HuH-7 (cell line): ENCODE measurements at places on chromosomes 12 and 14.

GRCh38 chr12:8453796-8454195 is 2.0 kb upstream of the CLEC6A start:
- DNase-seq, result no peak

GRCh38 chr12:109582636-109583035 is 9.0 kb downstream of the MVK start:
- peak; percentile 59 for DNase-seq

GRCh38 chr12:52179396-52179973 is 12.3 kb downstream of the KRT80 start:
- no peak for DNase-seq

DNA sequence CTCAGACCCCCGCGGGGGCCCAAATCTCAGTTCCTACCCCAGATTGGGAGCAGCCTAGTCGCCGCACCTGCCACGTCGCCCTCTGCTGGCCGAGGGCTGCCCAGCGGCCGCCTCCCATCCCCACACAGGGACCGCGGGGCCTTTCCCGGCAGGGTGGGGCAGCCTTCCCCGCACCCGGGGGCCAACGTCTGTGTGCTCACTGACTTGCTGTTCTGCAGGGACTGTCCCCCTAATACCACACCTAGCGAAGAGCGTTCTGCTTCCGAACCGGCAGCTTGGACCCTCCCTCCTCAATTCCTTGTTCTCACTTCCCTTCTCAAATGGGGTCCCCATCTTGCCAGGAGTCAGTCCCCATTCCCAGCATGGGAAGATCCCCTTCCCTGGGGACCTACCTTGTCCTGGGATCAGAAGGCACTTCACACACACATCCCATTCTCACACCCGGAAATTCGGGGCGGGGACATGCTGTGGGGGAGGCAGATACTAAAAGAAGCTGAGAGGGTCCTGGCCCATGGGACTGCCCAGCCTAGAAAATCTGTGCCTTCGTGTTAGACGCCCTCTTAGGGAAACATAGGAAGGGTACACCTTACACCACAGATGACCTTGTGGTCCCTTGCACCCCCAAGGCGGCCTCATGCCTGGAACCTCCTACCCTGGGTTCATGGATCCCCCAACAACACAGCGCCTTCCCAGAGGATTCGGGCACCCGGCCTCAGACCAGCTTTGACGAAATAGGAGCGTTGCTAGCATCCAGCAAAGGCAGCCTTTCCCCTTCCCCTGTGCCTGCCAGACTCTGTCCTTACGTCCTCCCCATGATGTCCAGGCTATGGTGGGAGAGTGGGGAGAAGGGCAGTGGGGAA is 16.4 kb downstream of the ACVRL1 start:
- DNase-seq, result peak; percentile 79

- no peak for DNase-seq
These were observed 108.9 kb upstream of the PLEKHG7 start for GRCh38 chr12:92593734-92594402.

GRCh38 chr12:114167431-114167830 is 201.3 kb upstream of the RBM19 start:
- no peak for DNase-seq

DNA sequence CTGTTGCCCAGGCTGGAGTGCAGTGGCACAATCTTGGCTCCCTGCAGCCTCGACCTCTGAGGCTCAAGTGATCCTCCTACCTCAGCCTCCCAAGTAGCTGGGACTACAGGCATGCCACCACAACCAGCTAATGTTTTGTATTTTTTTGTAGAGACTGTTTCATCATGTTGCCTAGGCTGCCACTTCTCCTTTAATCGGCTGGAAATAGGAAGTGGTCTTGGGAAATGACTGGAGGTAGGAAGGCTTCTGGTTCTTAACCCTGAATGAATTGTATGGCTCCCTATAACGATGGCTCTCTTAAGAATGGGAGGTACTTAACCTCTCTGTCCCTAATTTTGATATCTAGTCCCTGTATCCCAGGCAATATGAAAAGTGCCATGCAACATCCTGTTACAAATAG is 113.9 kb upstream of the USP15 start:
- DNase-seq, result no peak

- no peak for DNase-seq
These were observed 95.1 kb downstream of the UNC79 start for GRCh38 chr14:93525696-93526451.

DNA sequence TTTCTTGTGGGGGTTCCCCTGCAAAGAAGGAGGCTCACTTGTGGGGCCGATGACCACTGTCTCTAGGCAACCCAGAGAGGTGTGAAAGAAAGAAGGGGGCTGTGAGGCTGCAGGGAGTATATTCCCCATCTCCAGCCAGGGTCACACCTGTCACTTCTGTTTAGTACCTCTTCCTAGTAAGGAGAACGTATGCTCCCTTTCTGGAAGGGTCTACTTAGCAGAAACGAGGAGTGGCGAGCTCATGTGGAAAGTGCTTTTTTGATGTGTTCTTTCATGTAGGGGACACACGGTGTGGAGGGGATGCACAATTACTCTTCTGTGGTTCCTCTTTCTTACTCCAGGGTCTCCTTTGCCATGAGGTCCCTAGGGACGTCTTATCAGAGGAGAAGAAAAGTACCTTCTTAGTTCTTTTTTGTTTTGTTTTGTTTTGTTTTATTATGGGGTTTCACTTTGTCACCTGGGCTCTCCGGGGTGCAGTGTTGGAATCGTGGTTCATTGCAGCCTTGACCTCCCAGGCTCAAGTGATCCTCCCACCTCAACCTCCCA is 58.3 kb downstream of the PRKCH start:
- DNase-seq, result no peak

GRCh38 chr12:39505023-39505422 is 62.1 kb upstream of the KIF21A start:
- DNase-seq, result no peak

GRCh38 chr12:11965258-11965910 is 105.4 kb upstream of the BCL2L14 start:
- no peak for DNase-seq

DNA sequence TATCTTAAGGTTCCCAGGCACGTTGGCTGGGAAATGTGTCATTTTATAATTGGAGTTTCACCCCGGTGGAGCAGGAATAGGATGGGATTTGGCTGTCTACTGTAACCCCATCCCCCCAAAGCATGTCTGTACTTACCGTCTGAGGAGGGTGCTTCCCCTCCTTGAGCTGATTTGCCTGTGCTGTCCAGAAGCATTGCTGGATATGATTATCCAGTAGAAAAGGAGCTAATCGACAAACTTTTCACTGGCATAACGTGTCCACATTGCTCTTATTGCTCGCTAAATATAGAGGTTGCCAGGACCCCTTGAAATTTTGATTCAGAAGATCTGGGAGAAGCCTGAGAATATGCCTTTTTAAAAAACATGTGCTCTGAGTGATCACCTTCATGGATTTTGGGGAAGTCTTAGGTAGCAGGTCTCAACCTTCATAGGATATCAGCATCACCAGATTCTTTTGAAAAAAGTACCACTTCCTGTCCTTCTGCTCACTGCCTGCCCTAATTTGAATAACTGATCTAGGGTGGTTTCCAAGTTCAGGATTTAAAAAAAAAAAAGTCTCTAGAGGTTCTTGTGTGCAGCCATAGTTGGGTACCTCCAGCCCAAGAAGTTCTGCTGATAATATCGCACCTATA is 80.4 kb upstream of the KCNA1 start:
- no peak for DNase-seq

DNA sequence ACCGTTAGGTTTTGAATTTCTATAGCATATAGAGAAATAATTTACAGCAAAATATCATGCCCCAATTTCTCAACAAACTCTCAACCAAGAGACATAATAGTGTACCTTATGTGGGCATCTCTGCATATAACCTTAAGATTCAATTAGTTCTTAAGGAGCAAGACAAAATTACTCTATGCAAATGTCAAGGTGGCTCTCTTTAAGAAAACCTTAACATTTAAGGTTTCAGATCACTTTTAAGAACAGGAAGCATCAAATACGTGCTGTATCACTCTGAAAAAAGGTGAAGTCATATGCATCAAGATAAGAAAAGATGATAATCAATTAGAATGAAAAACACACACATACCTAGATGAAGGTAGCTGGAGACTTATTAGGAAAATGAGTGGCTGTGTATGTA is 728.0 kb downstream of the FLRT2 start:
- no peak for DNase-seq

DNA sequence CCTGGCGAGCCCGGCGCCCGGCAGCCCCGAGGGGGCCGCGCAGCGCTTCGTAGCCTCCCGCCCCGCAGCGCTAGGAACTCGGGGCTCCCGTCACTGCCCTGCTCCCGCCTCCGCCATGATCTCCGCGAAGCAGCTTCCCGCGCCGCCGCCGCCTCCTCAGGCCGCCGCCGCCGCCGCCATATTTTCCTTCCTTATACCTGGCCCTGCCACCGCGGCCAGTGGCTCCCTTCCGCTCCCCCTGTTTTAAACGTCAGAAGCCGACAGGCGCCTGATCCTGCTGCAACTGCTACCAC is 286 bp downstream of the PPP4R3A start:
- DNase-seq, result no peak

DNA sequence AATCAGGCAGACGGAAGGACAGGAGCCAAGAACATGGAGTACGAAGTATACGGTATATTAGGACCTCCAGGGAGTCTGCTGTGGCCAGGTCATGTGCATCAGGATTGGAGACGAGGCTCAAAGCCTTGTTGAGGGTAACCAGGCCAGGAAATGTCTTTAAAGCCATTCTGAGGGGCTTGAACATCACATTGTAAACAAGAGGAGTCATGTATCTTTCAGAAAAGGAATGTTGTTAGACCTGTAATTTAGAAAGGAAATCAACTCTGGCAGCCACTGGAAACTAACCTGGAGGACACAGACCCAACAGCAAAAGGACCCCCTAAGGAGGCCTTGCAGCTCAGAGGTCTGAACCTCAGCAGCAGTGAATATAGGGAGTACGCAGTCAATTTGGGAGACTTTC is 7.5 kb downstream of the MAP3K9 start:
- no peak for DNase-seq

GRCh38 chr12:75969768-75970167 is 61.8 kb downstream of the PHLDA1 start:
- DNase-seq, result no peak

DNA sequence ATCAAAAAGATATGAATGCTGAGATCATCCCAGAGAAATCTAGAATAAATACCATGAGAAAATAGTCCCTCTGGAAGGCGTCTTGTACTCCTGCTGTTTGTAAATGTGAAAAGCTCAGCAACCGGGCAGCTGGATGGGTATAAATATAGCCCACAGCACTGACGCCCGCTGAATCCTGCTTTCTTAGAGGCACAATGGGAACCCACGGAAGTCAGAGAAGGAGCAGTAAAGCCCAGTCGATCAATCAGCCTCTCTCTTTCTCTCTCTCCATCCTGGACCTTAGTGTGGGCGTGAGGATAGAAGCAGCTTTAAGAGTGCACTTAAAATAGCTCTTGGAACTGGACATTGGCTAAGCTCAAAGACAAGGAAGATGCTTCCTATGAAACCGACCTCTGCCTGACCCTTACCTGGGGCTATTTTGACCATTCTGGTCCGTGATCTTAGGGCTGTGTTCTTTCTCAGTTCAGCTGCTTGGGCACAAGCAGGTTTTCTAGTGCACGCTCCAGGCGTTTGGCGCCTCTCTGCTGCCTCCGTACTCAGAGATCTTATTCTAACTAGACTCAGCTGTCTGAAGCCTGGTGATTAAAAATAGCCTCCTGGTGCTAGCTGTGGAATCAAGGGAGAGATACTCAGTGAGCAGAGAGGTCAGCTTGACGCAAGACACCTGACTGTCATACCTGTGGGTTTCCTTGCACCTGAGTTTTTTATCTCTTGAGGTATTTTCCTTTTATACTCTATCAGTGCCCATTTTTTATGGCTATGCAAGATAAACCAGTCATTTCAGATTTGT is 144.6 kb downstream of the ETV6 start:
- no peak for DNase-seq

DNA sequence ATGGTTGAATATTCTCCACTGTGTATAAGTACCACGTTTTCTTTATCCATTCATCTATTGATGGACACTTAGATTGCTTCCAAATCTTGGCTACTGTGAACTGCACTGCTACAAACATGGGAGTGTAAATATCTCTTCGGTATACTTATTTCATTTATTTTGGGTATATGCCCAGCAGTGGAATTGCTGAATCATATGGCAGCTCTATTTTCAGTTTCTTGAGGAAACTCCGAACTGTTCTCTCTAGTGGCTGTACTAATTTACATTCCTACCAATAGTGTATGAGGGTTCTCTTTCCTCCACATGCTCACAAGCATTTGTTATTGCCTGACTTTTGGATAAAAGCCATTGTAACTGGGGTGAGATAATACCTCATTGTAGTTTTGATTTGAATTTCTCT is 623.1 kb upstream of the LRFN5 start:
- no peak for DNase-seq

- DNase-seq, result peak; percentile 79
These were observed 65.6 kb upstream of the PTGR2 start for GRCh38 chr14:73785834-73786635.

GRCh38 chr12:128611736-128612135 is 212.0 kb downstream of the SLC15A4 start:
- no peak for DNase-seq

DNA sequence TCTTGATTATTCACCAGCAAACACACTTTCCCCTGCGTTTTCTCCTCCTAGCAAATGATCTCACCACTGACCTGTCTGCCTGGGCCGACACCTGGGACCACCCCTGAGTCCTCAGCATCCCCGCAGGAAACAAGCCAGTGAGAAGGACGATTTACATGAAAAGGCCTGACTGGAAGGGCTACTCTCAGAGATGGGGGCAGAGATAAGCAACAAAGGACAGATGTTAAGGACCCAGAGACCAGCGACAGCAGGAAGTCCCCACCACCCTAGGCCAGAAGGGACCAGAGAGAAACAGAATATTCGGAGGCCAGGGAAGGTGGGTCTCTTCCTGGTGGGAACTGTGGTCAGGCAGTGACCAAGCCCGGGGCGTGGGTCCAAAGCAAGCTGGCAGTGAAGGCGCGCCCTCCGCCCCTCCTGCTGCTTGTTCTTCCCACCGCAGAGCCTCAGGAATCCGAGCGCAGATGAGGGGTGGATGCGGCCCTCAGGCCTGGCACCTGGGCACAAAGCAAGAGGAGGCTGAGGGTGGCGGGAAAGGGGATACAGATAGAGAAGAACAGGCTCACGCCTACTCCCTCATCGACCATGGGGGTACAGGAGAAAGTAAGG is 55.8 kb downstream of the STX2 start:
- DNase-seq, result no peak

DNA sequence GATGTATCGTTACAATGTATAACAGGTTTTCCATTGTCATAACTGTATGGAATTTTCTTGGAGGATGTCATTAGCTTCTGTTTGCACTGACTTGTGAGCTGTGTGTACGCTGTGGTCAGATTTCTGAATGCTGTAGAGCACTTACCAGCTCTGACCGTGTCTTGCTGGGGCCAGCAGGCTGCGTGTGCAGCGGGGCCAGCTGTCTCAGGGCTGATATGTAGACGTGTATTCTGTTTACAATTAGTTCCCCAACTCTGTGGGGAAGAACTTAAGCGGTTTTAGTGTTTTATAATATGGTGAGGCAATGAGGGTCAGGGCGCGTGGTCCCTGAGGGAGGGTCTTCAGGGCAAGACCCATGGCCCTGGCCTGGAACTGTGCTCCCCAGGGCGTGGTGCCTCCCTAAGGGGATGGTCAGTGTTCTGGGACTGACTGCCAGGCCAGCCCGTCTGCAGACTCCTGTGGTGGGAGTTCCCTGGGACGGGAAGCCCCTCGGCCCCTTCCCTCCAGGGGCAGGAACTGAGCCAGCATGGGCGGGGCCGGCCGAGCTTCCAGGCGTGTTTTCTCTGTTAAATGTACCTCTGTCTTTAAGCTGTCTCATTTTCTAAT is 18.7 kb downstream of the XRCC3 start:
- no peak for DNase-seq
